ENCODE measurements at places on chromosomes 3 and 15.

DNA sequence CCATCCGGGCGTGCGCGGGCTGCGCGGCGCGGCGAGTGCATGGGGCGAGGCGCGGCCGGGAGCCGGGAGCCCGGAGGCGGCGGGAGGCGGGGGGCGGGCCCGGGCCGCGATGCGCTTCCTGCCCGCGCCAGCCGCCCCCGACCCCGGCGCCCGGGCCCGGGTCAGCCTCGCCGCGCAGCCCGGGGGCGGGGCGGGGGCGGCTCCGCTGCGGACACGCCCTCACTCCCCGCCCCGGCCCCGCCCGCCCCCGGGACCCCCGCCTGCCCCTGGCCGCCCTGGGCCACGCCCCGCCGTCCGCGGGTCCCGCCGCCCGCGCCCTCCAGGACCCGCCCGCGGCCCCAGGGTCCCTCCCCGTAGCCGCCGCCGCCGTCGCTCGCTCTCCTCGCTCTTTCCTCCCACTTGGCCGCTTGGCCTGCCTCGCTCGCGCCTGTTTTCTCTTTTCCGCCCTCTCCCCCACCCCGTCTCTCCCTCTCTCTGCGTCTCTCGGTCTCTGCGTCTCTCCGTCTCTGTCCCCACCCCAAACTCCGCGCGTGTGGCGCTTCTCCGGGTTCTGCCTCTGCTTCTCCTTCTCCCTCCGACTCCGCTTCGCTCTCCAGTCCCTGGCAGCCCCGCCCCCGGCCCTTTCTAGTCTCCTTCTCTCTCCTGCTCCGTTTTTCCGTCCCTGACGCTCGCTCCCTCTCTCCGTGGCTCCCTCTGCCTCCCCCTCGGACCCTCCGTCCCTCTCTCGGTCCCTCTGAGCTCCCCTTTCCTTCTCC is at the start of gene PLXND1:
PLXND1 (minus strand) TSS at position 41 of the 755 bp plus-strand sequence; CDS start at position 4, 37 bp downstream.
- DNase-seq = peak; percentile 49

DNA sequence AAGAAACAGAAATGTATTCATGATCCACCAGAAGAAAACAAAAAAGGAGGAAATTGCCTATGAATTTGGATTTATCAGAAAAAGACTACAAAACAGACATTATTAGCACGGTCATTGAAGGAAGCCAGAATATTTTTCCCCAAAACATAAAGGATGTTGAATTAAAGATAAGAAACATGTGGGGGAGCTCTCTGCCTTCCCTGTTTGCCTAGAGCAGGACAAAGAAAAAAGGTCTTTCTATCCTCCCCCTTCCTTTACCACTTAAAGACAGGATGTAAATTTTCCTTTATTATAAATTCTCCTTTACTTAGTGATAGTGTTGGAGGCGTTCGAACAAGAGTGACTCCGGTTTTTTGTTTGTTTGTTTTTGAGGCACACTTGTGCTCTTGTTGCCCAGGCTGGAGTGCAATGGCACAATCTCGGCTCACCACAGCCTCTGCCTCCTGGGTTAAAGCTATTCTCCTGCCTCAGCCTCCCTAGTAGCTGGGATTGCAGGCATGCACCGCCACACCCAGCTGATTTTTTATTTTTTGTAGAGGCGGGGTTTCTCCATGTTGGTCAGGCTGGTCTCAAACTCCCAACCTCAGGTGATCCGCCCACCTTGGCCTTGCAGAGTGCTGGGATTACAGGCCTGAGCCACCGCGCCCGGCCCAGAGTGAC is 14.9 kb upstream of the RPN1 start:
- no peak for DNase-seq

DNA sequence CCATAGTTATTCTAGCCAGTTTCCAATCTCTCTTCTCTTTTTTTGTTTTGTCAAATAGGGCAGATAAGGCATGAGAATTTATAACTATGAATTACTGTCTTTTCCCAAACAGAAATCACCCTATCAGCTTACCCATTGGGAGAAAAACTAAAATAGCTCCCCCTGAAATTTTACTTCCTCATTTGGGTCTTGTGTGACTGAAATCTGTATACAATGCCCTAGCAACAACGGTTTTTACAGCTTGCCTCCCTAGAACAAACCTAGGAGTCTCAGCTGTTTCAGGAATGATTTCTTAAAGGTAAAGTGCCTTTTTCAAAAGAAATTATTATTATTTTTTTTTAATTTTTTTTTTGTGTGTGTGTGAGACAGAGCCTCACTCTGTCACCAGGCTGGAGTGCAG is 56.8 kb downstream of the CD86 start:
- DNase-seq = peak; percentile 54

DNA sequence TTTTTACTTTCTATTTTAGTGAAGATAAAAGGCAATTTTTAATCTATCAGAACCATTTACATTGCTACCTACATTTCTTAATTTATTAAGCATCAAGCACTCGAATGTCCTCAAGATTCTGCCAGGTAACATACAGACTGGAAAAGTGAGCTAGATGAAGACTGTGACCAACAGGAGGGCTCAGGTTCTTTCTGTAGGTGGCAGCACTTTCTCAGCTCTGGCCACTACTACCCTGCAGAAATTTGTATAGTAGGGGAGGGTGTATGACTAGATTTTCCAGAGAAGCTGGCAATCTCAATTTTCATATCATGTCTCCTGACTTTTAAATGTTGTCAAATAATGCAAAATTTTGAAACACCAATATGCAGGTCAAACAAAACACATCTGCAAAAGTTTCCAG is 165.0 kb upstream of the SUCLG2 start:
- DNase-seq = peak; percentile 50

- DNase-seq = no peak
Measured at GRCh38 chr3:126807795-126808194, 103.8 kb downstream of the CHCHD6 start.

- DNase-seq = no peak
Measured at GRCh38 chr3:59380146-59380545, 330.3 kb upstream of the CFAP20DC start.

DNA sequence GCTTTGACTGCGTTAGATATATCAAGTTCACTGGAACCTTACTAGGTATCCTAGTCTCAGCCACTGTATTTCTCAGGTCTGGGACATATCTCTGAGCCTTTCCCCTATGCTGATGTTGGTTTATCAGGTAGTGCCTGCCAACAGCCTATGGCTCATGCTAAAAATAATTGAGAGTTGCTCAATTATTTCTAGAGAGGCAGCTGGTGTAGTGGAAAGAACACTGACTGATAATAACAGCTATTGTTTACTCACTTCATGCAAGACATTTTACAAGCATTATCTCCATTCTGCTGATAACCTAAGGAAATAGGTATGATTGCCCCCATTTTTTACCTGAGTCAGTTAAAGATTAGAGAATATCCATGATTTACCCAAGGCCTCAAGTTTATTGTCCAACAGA is 231.4 kb downstream of the LRRN1 start:
- no peak for DNase-seq

DNA sequence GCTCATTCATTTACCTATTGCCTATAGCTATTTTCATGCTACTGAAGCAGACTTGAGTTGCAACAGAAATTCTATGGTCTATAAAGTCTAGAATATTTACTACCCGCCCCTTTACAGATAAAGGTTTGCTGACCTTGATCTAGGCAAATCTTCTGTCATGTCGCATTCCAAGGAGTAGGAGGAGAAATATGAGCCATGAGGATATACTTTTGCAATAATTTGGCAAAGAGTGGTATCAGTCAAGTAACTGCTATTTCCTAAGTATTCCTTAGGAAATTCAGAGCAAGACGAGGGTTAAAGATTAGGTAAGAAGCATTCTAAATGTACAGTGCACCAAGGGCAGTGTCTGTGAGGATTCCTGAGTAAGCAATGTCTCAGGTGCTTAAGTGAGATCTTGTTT is 121.0 kb upstream of the NUDT16 start:
- no peak for DNase-seq

DNA sequence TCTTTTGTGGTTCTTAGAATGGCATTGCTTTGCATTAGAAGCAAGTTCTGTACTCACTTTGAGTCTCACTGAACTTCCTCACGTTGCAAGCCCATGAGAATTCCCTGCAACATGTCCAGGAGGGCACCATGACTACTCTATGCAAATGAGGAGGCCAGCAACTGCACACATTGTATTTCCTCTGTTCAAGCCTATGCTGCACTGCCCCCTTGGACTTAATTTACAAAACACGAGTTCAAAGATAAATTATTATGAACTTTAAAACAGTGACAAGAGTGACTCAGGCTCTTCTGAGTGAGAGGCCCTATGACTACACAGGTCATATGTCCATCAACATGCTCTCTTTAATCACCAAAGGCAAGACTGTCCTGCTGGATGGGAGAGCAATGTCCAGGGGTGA is 484.2 kb upstream of the ATP11B start:
- peak; percentile 97 for DNase-seq

DNA sequence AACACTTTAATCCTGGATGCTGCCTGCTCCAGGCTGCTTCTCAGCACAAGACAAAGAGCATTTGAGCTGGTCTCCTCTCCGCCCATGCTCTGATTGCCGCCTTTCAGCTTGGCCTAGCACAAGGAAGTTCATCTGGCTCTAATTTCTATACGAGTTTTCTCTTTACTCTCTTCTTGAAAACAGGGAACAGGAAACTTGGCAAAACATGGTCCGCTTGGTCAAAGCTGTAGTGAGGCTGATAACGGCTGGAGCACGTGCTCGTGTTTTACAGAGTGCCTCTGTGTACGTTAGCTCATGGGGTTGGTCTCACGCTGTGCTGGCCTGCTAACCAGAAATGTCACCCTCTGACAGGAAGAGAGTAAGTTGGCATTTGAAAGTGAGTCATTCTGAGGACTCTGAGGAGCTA is 19.2 kb downstream of the RARRES1 start:
- no peak for DNase-seq

GRCh38 chr3:139308560-139308959 is 35.3 kb upstream of the MRPS22 start:
- DNase-seq = no peak

DNA sequence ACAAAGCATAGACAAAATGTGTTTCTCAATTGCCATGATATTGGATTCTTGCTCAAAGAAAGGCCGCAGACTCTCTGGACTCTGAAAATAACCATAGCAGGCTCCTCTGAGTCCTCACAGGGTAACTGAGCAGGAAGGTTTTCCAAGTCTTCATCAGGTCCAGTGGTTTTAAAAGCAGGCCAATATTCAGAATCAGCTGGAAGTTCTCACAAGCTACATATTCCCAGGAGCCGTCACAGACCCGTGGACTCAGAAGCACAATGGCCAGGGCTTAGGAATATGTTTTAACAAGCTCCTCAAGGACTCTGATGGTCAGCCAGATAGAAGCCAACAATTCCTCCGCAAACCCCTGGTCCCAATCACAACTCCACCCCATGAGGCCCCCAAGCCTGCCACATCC is 256.1 kb upstream of the ADAMTS9 start:
- DNase-seq = no peak

All from Karpas-422 (cell line).